ENCODE measurements at places on chromosomes 1 and 21.

DNA sequence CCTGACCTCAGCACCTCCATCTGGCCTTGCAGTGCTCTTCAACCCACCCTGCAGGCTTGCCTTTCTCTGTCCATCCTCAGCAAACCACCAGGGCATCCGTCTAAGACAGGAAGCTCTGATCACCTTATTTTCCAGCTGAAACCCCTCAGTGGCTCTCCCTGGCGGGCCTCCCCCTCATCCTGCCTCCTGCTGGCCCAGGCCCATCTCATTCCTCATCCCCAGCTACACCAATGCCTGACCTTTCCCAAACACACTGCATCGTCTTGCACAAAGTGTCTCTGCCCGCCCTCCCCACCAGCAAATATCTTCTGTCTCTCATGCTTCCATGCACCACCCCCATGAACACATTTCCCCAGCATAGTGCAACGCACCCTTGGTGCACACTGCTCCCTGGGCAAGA lies 205.0 kb downstream of the TOMM20 start:
- no peak for DNase-seq

- DNase-seq, result no peak
Observed at GRCh38 chr1:44817771-44818495, 9.6 kb downstream of the BTBD19 start.

GRCh38 chr1:208254862-208255261 lies 10.7 kb upstream of the PLXNA2 start:
- DNase-seq, result no peak

- DNase-seq, result no peak
Observed at GRCh38 chr1:245197911-245198379, 43.2 kb downstream of the KIF26B start.

- DNase-seq, result peak; percentile 93
Observed at GRCh38 chr1:25997828-25998761, at the start of gene PAFAH2. PAFAH2 (minus strand) TSS chr1:25998063; CDS start chr1:25990816, 7,247 bp downstream.

DNA sequence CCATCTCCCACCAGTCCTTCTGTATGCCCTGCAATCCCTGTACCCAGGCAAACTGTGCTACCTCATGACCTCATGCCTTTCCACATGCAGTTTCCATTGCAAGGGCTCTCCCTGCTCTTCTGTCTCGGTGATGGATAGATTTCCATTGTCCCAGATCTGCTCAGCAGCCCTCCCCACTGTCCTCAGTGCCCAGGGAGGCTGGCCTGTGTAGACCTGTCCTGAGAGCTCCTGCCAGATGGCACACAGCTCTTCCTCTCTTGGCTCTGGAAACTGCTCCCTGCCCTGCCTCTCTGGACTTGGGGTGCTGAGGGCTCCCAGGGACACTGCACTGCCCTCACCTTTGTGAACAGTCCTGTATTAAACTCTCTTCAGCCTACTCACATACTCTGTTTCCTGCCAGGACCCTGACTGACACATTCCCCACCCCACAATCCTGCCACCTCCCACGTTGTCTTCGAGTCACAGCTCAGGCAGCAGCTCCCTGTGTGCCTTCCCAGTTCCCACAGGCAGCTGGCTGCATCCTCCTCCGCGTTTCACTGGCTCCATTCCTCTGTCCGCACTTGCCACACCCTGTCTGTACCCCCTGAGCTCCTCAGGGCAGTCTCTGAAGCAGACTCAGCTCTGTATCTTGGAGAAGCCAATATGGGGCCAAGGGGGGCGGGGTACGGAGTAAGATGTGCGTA lies 57.0 kb downstream of the SPATA46 start:
- DNase-seq, result no peak

GRCh38 chr1:1357871-1358432 lies 403 bp downstream of the MXRA8 start:
- no peak for DNase-seq

DNA sequence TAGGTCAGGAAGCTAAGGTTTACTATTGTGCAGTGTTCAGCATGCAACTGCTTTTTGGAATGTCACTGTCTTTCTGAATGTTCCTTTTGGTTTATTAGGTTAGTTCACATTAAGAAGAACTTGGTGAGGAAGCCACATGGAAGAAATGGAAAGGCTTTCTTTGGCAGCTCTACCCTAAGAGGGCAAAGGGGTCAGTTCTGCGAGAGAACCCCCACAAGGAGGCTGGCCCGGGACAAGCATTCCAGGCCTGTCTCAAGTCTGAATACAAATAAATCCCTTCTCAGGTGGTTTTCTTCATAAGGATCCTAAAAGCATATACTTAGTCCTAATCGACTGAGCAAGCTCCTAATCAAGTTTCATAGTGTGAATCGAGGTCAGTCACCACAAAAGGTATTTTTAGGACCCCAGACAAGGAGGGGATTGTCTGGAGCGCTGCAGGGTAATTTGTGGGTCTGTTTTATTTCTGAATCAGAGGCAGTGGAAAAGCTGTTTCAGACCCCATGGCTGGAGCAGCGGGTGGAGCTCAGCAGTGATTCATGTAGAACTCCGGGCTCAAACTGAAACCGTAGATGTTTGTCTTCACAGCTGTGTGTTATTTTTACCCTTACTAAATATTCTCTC lies 63.3 kb downstream of the ERG start:
- DNase-seq, result no peak

- no peak for DNase-seq
Observed at GRCh38 chr1:50497007-50497406, 73.8 kb upstream of the DMRTA2 start.

DNA sequence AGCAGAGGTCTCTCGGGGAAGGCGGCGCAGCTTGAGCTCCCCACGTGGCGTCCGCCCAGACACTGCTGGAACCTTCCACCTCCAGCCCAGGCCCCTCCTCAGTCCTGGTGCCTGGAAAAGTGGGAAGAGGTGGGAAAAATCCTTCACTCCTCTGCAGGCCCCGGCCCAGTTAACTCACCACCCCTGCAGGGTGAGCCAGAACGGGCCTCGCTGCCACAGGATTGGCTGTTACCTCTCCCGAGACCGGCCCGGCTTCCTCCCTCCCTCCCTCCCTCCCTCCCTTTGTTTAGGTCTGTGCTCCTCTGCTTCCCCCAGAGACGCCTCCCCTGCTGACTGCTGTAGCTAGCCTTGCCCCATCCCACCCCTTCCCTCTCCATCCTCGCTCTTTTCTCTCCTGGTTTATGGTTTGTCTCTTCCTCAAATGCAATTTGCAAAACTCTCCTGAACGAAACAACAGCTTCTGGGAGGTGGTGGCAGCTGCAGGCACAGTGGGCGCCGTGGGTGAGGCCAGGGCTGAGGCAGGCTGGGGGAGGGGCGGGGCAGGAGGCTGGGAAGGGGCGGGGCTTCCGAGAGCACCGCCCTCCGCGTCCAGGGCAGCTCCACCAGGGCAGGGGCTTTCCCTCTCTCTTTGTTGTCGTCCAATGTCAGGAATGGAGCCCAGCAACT lies 6.5 kb downstream of the CAPN9 start:
- no peak for DNase-seq

DNA sequence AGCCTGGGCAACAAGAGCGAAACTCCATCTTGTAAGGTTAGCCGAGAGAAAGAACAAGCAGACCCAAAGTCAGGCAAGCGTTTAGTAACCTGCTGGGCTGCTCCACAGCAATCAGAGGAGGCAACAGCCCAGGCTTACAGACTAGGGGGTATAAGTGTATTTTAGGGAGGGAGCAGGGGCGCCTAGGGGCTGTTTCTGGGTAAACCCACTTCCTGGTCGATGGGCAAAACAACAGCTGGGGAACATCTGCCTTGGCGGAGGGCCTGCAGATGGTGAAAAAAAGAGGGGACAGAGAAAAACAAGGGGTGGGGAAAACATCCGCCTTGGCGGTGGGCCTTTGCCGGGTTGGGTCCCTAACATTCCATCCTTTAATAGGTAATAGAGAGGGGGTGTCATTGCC lies 5.2 kb downstream of the TAS1R1 start:
- DNase-seq, result no peak

DNA sequence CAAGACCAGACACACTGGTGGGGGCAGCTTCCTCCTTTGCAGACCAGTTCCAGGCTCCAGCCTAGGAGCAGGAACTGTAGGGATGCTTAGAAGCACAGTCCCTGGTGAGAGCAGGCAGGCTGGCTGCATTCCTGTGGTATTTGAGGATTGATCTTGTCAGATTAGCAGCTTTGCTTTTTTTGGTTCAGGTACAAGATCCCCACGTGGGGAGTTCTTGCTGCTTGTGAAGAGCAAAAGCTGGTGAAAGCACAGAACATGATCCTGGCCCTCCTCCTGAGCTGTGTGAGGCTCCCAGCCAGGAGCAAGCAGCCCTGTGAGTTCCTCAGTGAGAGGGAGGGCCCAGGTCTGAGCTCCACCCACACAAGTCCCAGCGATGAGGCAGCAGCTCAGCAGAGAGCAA lies 75.3 kb upstream of the ARTN start:
- no peak for DNase-seq

Data from activated CD8-positive, alpha-beta memory T cell treated with anti-CD3 and anti-CD28 coated beads for 1 hour (primary cell).